D341Med (cell line): ENCODE measurements at places on chromosomes 4 and X.

DNA sequence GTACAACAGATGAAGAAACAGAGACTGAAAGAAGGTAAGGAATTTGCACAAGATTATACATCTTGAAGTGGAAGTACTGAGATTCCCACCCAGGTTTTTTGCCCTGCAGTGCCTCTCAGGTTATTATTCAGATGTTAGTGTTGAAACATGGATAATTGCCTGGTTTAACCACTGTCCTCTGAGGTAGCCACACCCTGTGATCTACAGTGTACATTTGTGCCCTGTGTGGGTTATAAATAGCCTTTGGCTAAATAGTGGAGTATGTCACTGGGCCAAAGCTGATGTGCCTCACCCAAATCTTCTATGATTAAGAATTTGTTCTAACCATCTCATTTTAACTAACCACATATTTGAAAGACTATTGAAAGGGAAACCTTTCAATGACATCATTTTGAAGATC is 5.4 kb upstream of the ASB5 start:
- no peak for DNase-seq

DNA sequence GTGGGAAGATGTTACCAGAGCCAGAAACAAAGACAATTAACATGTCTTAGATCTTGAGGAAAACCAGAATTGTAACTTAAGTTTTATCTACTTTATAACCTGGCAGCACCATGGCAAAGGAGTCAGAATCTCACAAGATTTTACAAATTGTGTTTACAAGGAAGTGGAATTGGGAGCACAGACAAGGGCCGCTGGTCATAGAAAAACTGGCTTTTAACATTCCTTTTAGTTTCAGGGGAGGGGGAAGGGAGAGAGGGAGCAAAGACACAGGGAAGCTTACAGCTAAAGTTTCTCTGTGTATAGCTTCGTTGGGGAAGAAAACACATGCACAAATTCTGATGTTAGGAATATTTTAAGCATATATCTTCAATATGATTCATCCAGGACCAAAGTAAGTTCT is 10.3 kb upstream of the UGT2B11 start:
- DNase-seq = no peak

DNA sequence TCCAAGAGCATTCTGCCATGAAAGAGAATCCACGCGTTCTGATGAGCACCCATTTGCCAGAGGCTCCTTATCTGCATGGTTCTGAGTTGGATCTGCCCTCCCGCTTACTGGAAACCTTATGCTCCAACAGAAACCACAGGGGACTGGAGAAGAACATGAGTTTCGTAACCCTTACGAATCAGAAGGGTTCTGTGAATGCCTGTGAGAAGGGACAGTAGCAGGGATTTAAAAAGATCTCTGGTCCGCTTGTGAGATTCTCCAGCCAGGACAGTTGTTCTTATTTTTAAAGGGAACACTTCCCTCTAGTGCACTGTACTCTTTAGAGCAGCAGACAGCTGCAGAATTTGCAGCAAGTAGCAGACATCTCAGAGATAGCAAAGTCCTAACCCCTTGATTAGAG is 22.5 kb upstream of the CENPU start:
- no peak for DNase-seq

- DNase-seq = no peak
These were observed 173.9 kb upstream of the FTHL17 start for GRCh38 chrX:31245714-31246113.

GRCh38 chr4:25753239-25753638 is 97.6 kb downstream of the SLC34A2 start:
- DNase-seq = no peak

DNA sequence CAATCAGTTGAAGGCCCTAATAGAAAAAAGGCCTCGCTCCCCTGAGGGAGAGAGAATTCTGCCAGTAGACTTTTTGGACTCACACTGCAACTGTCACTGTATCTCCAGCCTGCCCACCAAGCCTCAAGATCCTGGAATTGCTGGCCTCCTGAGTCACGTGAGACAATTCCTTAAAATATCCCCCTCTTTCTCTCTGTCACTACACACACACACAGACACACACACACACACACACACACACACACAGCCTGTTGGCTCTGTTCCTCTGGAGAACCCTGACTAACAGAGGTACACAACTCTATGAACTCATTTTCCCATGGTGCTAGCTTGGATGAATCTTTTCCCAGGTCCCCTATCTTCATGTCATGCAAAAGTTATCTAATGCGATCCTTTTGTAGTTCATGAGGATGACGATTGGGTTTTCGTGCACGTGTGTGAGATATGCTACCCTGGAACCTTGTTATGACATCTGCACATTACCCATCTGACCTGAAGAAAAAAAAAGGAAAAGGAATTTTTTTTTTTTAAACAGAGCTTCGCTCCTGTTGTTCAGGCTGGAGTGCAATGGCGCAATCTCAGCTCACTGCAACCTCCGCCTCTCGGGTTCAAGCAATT is 13.7 kb downstream of the CLRN2 start:
- no peak for DNase-seq

DNA sequence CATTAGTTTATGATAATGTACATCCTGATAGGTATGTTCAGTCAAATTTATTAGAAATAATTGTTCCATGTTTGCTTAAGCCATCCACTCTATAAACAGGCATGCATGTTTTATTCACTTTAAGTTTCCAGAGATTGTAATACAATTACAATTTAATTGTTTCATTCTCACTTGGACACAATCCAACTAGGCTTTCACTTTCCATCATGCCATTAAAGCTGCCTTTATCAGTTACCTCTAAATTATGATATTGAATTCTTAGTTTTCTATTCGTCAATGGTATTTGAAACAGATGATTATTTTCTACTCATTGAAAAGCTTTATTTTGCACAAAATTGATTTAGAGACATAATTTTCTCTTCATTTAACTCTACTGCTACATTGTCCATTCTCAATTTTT is 1196.3 kb downstream of the RAPGEF2 start:
- DNase-seq = no peak

DNA sequence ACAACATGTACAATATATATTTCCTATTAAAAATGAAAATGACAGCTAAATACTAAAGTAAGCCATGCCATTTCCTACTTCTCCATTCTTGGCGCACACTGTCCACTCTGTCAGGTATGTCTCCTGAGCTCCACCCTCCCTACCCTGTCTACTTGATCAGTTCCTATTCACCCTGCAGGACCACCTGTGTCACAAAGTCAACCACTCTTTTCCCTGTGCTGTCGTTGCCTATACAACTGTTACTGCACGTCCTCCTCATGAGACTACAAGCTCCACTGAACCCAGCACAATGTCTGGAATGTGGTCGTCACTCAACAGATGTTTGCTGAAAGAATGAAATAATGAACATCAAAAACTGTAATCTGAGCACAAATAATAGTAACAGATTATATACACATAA is 54.9 kb downstream of the SLC9A7 start:
- no peak for DNase-seq

- no peak for DNase-seq
These were observed 164.3 kb downstream of the AFAP1 start for GRCh38 chr4:7775396-7775795.

DNA sequence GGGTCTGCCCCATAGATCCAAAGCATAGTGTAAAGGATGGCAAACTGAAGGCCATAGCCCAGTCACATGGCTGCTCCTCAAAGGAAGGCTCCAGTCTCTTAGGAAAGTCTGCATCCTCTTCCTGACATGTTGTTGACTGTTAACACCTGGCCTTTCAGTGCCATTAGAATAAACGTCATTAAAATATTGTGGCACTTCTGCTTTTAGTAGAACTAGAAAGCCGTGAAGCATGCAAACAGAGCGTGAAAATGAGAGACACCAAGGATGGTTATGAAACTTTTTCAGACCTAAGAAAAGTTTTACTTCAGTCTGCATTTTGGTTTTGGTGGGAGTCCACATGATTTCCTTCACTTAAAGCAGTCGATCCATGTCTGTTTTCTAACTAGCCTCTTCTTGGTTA is 41.1 kb upstream of the AFF2 start:
- DNase-seq = no peak

DNA sequence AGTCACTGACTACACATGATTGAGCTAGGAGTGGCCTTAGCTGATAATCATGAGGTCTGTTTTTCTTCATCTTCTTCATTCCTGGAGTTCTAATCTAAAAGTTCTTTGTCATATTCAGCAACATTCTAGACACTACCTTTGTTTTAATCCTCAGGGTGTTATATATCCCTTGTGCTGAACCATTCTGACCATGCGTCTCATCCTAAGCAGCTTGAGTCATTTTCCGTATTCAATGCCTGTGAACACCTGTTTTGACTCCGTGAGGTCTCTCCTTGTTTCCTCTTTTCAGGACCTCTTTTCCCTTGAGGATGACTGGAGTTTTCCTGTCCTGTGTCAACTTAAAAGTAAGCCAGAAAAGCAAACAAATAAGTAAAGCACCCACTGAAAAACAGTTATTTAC is 597.9 kb downstream of the GBA3 start:
- no peak for DNase-seq

DNA sequence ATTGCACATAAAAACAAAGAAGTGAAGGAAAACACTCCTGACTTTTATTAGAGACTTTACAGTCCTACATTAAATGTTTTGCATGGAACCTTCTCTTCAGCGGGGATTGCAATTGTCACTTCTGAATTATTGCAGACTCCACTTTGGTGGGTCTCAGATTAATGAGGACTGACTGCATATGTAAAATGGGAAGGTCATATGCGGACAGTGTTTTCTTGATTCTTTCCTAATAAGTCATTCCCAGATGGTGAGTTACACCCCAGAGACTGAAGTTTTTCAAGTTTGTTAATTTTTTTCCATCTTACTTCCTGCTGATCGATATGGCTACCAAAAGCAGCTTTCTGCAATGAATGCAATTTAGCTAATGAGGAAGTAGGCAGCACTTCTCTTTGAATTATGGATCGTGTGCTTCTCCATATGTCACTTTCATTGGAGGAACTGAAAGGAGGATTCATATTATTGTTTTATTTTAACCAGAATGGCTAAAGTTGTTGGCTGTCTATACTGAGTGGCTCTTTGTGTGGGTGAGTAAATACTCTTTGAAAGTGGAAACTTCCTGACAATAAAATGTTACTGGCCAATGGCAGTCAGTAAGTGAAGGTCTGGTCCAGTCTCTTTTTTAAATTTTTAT is 119.3 kb upstream of the CLNK start:
- no peak for DNase-seq

DNA sequence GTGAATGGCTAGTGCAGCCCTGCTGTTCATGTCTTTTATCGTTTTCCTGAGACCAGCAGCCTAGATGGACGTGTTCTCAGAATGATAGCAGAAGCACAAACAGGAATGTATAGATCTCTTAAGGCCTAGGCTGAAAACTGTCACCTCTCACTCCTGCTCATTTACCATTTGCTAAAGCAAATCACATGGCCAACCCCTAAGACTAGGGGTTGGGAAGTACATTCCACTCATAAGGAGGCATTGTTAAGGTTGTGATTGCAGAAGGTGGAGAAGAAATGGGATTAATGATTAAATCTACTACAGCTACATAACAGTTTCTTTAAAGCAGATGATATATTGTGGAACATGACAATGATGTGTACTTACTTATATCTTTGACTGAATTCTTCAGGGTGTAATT is 536.8 kb upstream of the FTHL17 start:
- DNase-seq = no peak

DNA sequence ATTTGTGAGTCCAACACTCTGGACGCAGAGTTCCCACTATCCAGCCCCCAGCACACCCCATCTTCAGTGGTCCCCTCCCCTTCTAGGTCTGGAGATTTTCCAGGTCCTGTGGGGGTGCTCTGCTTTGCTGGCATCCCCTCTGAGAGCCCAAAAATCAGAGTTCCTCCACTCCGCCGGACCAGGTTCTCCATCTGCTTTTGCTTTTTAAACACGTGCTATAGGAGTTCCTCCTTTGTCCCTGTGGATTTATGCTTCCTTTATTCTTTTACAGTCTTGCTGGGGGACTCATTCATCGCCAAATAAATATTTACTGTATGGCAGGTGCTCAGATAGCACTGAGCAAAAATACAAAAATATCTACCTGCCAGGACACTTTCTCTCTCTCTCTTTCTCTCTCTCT is 324.7 kb downstream of the STK32B start:
- no peak for DNase-seq

DNA sequence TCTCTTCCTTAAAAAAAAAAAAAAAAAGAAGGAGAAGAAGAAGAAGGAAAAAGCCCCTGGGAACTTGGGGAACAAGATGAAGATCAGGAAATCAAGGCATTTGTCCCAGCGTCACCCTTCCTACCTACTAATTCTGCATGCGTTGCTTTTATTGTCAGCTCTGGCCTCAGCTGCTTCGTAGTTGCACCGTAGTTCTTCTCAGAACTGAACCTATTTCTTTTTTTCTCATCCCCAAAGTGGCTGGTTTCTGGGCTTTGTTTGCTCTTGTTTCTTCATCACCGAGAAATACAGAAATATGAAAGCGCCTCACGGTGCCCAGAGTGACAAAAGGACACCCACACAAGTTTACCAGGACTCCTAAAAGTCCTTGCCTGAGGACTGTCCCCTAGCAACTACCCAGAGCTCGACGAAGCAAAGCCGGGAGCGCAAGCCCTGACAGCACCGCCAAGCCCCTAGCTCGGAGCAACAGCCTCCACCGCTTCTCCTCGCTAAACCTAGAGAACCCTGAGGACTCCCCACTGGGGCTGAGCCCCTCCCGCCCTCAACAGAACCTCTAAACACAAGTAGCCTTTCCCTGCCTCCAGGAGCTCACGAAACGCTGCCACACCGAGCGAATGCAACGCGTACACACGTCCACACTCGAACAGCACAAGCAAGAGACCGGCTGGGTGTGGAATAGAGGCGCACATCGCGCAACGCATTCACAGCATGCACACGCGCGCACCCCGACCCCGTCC is 710 bp downstream of the PRKG2 start:
- no peak for DNase-seq

DNA sequence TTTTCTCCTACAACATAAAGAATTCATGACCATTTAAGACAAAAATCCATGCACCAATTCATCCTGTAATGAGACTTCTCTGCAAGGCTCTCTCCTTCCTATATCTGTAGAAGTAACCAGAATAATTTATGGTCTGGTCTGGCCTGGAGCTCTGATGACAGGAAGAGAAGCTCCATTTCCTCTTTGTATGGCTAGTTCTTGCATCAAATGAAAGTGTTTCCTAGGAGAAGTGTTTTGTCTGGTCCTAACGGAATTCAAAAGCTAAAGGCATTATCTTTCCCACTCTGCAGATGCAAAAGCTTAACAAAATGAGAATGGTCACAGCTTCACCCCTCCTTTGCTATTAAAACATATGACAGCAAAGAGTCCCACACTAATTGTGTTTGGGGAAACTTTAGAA is 55.1 kb downstream of the SPATA18 start:
- DNase-seq = no peak

- no peak for DNase-seq
These were observed 130.2 kb downstream of the CHRDL1 start for GRCh38 chrX:110665223-110666002.

GRCh38 chr4:5435823-5436222 is 272.5 kb downstream of the EVC2 start:
- no peak for DNase-seq
